ENCODE measurements at places on chromosomes 3 and 15.
A peak's percentile ranks its signal among the peaks of the same experiment; 100 is the strongest.

DNA sequence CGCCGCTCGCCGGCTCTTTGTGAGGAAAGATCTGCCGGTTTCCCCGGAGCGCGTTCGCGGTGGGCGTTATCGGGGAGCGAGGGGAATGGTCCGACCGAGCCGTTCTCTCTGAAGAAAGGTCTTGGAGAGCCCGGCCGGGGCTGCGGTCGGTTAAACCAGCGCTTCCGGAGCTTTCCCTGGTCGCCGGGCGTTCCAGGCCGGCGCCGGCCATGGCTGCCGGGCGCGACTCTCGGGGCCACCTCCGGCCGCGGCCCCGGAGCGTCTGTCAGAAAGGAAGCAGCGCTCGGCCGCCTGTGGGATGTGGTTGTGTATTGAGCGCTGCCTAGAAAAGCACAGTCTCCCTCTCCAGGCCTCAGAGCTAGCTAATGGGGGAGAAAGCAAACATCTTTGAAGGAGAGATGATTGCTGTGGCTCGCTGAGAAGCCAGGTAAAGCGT lies 731 bp downstream of the FYTTD1 start:
- DNase-seq, result no peak

- no peak for DNase-seq
Measured at GRCh38 chr3:38707730-38708129, 58.2 kb upstream of the SCN5A start.

DNA sequence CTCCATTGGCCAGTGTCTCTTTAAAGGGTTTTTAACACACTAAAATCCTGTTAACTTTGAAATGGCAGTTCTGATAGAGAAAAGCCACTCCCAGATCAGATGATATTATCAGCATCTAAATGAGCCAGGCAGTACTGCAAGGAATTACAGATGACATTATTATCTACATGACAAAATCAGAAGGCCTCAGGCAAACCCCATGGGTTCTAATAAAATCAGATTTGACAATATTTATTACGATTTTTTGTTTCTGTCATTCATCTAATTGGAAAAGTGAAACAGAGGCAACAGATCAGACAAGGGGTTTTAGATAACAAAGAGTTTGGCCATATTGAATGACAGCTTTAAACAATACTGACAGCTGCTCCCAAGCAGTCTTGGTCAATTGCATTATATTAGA lies 112.7 kb downstream of the FEZF2 start:
- DNase-seq, result no peak

DNA sequence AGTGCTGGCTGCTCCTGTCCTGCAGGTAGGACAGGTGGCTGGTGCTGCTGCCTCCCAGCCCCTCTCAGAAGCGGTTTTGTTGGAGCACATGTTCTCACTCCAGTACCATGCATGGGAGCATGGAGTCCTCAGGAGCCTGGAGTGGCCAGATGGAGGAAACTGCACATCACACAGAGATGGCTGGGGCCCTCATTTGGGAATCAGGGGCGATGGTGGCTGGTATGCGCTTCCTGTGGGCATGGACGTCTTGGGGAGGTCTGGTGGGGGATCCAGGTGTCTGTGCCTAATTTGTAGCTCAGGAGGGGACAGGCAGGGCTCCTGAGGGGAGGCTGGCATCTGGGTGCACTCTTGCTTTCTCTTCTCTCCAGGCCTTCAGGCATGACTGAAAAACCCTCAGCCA lies 168.2 kb downstream of the KLF13 start:
- DNase-seq, result no peak

DNA sequence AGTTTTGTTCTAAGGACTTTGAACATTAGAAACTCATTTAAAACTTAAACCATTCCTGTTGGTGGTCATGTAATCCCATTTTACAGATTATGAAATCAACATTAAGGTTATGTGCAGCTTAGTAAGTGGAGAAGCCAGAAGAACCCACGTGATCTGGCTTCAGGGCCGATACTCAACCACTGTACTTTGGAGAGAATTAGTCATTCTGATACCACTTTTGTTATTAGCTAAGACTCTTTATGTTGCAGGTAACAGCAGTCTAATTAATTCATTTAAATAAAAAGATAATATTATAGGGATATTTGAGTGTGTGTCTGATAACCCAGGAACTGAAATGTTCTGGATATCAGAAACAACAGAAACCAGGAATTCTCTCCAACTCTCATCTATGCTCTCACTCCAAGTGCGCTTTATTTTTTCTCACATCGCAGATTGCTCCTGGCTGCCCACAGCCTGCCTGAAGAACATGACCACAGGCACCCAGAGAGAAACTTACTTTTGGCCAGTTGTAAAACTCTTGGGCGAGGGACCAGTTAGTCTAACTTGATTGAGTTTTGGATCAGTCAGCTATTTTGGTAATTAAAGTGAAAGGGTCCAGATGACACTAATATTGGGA lies 25.2 kb downstream of the UBE2E1 start:
- DNase-seq, result no peak

GRCh38 chr3:107461721-107462120 lies 61.0 kb upstream of the BBX start:
- no peak for DNase-seq

DNA sequence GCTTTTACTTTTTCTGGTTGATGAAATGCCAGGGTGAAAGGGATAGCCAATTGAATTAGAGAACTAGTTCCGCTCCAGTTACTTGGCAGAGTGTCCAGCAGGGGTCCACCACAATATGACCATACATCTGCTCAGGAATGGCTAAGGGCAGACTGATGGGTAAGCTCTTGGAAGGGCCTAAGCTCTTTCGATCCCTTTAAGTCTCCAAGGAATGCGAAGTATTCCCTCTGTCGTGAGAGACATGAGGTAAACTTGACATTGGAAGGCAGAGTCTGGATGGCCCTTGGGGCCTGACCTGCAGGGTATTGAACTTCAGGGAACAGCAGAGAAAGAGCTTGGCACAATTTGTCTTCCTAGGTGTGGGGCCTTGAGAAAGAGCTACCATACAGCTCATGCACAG lies 805.8 kb downstream of the PLOD2 start:
- no peak for DNase-seq

- DNase-seq, result no peak
Measured at GRCh38 chr3:134928392-134928791, 133.3 kb downstream of the EPHB1 start.

DNA sequence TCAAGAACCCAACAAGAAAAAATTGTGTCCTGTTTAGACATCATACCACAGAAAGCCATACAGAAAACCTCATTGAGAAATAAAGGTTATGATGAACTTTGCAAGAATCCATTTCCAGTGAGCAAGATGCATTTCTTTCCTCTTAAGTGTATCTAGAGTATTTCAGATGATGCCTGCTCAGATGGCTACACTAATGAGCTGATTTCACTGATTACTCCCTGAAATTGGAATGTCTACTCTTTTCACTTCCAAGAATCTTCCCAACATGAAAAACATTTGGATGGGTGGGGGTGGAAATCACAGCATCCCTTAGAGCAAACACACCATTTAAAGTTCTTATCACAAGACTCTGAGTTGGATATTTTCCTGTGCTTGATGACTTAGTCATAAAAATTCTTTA lies 41.4 kb upstream of the IL12A start:
- DNase-seq, result peak; percentile 87
